Vagina (tissue), 2 donors: ENCODE measurements at places on chromosomes 5 and 9.

GRCh38 chr9:20707708-20708107, 23.6 kb downstream of the FOCAD start:
- no peak for DNase-seq
- H3K27me3 ChIP-seq = no peaks in the 10 kb centered on the region
- H3K27ac ChIP-seq = no peak overlapping the region
- no peaks in the 10 kb centered on the region for H3K4me1 ChIP-seq

- peaks cover 34% of the 10 kb centered on the region for H3K4me1 ChIP-seq
- no peaks in the 10 kb centered on the region for H3K27me3 ChIP-seq
- DNase-seq = no peak
- no peak overlapping the region for H3K4me3 ChIP-seq
Observed at GRCh38 chr9:130872912-130873503, 23.6 kb downstream of the QRFP start.

DNA sequence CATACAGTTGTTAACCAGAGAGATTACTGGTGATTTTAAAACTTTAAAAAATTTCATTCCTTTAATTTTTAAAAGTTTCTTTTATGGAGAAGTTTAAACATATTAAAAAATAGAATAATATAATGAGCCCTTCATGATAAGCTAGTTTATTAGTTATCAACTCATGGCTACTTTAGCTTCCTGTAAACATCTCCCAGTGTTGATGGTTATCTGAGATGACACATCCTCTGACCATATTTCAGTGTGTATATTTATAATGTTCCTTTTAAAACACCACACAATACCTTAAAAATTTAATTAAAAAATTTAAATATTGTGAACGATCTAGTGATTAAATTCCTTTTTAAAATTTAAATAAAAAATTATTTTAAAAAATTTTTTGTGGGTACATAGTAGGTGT, 74.1 kb downstream of the IPO11 start:
- no peaks in the 10 kb centered on the region for H3K4me1 ChIP-seq
- H3K27me3 ChIP-seq = no peaks in the 10 kb centered on the region
- no peaks in the 10 kb centered on the region for H3K36me3 ChIP-seq
- H3K27ac ChIP-seq = no peak overlapping the region

DNA sequence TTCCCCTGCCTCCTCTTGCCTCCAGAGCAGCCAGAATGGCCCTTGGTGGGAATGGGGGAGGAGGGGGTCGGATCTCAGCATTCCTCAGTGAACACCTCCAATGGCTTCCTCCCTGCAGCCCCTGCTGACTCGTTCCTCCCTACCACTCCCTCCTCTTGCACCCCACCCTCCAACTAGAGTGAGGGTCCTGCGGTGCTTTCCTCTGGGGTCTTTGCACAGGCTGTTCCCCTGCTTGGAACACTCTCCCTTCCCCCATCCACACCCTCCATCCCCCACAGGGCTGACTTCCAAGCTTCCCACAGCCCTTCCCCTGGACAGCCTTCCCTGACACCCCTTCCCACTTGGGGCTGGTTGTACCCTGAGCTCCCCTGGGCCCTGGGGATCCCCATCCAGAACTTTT, 70.4 kb upstream of the NEK6 start:
- peak; percentile 70 for DNase-seq
- H3K27me3 ChIP-seq = no peaks in the 10 kb centered on the region
- H3K36me3 ChIP-seq = no peaks in the 10 kb centered on the region
- no peaks in the 10 kb centered on the region for H3K4me1 ChIP-seq
- H3K27ac ChIP-seq = no peak overlapping the region

- no peaks in the 10 kb centered on the region for H3K27me3 ChIP-seq
- H3K36me3 ChIP-seq = no peaks in the 10 kb centered on the region
- no peak overlapping the region for H3K27ac ChIP-seq
- no peak for DNase-seq
- H3K4me1 ChIP-seq = no peaks in the 10 kb centered on the region
Observed at GRCh38 chr5:86565197-86565789, 52.4 kb upstream of the COX7C start.

- no peak for DNase-seq
- H3K27me3 ChIP-seq = no peaks in the 10 kb centered on the region
- H3K36me3 ChIP-seq = no peaks in the 10 kb centered on the region
- H3K4me3 ChIP-seq = no peak overlapping the region
- H3K27ac ChIP-seq = no peak overlapping the region
Observed at GRCh38 chr5:76379316-76379715, 23.8 kb upstream of the IQGAP2 start.

GRCh38 chr5:158033724-158034123, 174.8 kb upstream of the CLINT1 start:
- no peak overlapping the region for H3K27ac ChIP-seq
- no peaks in the 10 kb centered on the region for H3K27me3 ChIP-seq
- peak; percentile 2 for DNase-seq
- no peak overlapping the region for H3K4me3 ChIP-seq
- no peaks in the 10 kb centered on the region for H3K36me3 ChIP-seq
- H3K4me1 ChIP-seq = no peaks in the 10 kb centered on the region

GRCh38 chr5:35202319-35203111, 27.8 kb downstream of the PRLR start:
- H3K27ac ChIP-seq = no peak overlapping the region
- no peak overlapping the region for H3K4me3 ChIP-seq
- DNase-seq = no peak
- no peaks in the 10 kb centered on the region for H3K36me3 ChIP-seq
- peaks cover 26% of the 10 kb centered on the region for H3K4me1 ChIP-seq
- no peaks in the 10 kb centered on the region for H3K27me3 ChIP-seq
